ENCODE measurements at places on chromosomes 11 and 22. TPM values are rescaled to one million over a fixed set of nuclear protein-coding genes. Genes with fewer than 3 reads are reported as not detected.

RAB36 gene
- total RNA-seq = 4.8 TPM

ISX gene
- not detected for total RNA-seq

IL18 gene
- 0.68 TPM for total RNA-seq

GRCh38 chr11:102305352-102306047 is 11.8 kb upstream of the BIRC3 start:
- DNase-seq = no peak

GRCh38 chr22:19228179-19228578 is 49.6 kb upstream of the SLC25A1 start:
- no peak for DNase-seq

DNA sequence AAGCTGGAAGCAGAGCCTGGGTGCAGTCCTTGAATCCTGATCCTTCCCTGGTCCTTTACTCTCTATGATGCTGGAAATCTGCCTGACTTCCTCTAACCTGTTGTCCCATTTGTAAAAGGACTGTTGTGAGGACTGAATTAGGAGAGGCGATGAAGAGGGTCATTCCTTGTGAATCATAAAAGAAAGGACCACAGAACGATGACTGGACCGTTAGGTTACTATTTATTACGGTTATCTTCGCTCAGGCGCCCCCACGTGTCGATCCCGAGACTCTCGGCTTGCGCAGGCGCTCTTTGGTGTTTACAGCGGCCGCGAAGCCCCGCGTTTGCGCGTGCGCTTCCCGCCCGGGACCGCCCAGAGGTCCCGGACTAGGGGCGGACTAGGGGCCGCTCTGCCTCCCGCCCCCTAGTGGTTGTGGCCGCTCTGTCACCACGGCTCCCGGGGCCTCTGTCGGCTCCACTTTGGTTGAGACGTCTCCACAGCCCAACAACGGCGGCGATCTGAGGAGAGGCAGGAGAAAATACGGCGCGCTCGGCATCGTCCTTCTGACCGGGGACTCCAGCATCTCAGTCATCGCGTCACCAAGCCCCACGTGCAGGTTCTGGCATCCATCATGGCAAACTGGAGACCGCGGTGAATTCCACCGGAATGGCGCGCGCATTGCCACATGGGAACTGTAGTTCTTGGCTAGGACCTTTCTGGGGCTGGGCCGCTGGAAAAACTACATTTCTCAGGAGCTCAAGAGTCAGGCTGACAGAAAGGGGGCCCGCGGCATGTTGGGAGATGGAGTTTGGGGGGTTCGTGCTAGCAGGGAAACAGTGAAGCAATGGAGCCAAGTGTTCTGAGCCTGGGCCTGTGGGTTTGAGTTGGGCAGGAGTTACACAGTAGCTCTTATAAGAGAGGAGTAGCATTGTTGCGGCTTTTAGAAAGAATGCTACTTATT is at the start of gene STARD10:
Gene STARD10 (minus strand): TSS at position 623 of the 943 bp plus-strand sequence. CDS start 12,866 bp downstream, outside the sequence.
- DNase-seq = peak; percentile 98

DNA sequence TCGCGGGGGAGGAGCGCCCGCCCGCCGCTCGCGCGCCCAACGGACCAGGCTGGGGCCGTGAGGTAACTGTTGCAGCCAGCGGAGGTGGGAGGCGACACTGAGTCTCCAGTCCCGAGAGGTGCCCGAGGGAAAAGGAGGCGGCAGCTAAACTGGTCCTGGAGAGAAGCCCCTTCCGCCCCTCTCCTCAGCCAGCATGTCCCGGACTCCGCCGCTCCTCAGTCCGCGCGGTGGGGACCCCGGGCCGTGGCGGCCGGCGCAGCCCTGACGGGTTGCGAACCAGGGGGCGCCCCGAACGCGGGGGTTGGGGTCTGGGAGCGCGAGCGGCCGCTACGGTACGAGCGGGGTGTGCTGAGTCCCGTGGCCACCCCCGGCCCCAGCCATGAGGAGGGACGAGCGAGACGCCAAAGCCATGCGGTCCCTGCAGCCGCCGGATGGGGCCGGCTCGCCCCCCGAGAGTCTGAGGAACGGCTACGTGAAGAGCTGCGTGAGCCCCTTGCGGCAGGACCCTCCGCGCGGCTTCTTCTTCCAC is at the start of gene PDE3B:
Gene PDE3B (plus strand): TSS at position 108 of the 529 bp plus-strand sequence. CDS start 272 bp downstream, at position 380.
- DNase-seq = no peak
